ENCODE measurements at places on chromosomes 4 and X. TPM values are rescaled to one million over a fixed set of nuclear protein-coding genes. Genes with fewer than 3 reads are reported as not detected.

DNA sequence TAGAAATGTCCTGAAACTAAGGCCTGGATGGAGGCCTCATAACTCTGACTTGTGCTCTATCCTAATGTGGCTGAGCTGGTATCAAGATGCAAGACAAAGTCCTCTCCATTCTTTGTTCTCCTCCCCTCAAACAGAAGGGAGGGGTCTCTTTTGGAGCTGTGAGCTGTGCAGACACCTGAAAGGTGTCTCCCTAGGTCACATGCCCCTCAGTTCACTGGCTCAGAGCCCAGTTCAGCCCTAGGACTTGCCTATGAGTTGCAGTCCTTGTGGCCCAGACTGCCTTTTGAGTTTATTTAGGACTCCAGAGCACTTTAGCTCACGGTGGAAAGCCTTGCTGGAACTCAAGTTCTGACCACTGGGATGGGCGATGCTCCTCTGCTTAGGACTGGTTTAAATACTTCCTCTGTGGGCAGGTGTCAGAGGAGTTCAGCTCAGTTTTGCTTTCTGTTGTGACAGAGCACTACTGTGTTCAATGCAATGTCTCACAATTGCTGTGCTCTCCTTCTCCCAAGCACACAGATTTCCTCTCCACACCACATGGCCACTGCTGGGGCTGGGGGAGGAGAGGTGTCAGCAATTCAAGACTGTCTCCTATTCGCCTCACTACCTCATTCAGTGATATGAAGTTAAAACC is 84.8 kb upstream of the ZNF827 start:
- DNase-seq: no peak

The SMIM31 gene
- total RNA-seq: not detected

DNA sequence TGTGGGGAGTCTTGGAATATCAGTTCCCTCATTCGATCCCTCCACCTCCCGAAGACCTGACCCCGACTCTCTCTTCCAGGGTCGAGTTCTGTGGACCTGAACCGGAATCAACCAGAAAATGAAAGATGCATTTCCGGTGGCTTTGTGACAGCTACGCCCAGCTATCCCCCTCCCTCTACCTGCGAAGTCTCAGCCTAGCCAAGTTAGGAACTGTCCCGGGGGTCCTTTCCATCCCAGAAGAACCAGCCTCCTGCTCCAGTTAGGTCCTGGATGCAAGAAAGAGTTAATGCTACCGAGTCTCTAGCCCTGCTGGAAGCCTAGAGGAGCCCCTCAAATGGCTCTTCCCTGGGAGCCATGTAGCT is 13.4 kb upstream of the ETDC start:
- no peak for DNase-seq

The RIBC1 gene
- total RNA-seq: 1.1 TPM

DNA sequence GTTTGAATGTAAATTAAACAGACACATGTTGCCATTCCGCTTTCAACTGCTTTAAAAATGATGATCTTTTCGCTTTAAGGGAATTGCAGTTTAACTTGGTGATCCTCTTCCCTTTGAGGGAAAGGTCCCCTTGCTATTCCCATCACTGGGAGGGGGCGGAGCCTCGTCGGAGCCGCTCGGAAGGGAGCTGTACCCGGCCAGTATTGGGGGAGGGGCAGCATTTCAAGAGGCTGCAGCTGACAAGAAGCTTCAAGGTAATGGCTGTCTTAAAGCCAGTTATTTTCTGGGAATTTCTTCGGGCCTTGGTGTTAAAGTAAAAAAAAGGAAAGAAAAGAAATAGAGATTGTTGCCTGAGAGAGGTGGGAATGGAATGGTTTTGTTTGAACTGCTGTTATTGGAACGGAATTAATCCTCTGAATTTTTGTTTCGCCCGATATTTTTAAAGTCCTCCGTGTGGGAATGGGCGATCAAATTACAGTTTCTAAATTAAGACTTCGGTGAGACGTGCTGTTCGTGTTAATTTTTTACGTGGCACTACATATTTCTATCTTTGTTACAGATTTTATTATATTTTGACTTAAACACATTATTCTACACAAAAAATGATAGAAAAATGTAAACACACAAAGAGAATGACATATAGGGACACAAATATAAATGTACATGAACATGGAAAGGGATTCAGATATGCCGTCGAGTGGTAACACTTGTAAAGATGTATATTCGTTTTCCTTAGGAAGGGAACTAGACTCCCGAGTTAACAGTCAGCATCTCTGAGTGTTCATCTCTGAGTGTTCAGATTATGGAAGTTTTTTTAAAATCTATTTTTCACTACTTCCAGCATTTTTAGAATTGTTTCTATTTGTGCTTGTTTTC is 9.2 kb downstream of the PWWP3B start:
- no peak for DNase-seq
